ENCODE measurements at places on chromosomes 1 and 21.

- DNase-seq = no peak
These were observed 34.1 kb downstream of the NFIA start for GRCh38 chr1:61116421-61116820.

DNA sequence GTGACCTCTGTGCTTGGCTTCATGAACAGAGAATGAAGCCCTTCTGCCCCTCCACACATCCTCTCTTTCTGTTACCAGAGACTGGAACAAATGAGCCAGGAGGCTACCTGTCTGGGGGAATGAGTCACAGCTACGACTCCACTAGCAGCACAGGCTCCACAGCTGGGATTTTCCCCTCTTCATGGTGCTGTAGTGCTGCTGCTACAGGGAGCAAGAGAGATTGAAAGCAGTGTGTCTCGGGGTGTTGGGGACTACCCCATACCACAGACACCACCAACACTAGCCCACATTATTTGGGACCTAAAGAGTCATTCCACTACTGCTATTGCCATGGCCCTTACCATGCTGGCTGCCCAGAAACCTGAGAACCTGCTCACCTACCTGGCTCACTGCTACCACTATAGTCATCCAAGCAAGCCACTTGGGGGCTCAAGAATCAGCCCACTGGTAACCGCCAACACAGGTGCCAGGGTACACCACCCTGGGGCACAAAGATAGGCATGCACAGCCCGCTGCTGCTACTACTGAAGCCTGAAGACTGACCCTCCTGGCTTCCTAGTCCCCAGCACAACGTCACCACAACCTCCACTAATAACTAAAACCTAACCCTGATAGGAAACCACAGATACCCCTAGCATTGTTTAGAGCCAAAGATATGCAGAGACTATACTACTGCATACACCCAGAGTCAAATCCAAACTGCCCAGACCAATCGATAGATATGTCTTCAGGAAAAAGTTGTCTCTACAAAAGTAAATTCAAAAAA, 17.7 kb downstream of the CD1E start:
- DNase-seq = no peak

DNA sequence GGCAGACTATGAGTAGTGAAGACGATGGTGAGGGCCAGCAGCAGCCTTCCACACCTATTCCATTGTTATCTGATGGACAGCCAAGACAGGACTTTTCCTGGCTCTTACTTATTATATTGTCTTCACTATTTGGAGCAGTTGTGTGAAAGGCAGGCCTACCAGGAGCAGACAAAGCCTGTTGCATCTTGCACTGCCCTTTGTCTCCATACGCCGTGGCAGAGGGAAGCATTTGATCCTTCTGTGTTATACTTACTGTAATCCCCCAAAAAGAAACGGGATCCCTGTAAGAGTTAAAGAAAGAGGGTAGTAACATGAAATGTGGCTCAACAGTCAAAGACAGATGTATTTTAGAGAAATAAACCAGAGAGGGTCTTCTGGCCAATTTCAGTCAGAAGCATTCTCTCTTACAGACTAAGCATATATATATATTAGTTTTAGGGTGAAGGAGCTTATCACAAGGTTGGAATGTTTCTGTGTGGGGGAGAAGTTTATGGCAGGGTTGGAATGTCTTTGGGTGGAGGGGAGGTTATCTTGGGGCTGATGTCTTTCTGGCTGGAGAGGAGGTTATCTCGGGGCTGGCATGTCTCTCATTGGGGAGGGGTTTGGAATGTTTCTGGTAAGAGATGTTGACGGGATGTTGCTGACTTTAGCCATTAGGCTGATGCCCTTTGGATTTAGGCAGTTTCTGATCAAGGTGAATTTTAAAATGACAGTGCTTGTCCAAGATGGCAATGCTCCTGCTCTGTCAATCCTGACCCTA, 23.4 kb upstream of the HSD3B1 start:
- no peak for DNase-seq

GRCh38 chr1:38758820-38759219, 100.8 kb downstream of the RRAGC start:
- peak; percentile 99 for DNase-seq

DNA sequence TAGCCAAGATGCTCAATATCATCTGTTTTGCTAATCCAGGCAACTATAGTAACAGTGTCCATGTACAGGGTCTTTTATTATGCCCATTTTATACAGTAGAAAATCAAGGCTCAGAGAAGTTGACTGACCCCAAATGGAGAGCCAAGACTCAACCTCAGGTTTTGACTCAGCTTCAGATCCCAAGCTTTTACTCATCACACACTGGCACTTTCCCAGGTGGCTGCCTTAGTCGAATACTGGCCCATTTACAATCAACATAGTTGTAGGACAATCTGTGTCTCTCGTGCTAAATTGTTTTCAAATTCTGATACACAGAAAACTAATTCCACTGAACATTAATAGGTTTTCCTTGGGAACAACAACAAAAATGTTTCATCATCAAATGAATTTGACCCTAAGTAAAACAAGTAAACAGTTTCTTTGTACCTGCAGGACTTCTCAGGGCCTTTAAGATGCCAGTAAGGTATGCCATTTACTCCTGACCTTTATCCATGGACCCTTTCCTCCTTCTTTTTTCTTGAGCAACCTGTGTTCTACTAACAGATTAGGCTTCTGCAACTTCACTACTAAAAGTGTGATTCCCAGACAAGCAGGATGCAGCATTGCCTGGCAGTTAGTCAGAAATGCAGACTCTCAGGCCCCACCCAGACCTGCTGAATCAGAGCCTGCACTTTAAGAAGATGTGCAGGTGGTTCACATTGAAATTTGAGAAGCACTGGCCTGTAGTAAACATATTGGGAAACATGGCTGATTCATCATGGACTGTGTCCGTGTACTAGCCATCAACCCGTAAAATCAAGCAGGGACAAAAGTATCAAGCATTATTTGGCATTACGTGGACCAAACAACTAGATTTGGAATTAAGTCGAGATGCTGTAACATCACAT, 128.8 kb downstream of the RRAGC start:
- no peak for DNase-seq

DNA sequence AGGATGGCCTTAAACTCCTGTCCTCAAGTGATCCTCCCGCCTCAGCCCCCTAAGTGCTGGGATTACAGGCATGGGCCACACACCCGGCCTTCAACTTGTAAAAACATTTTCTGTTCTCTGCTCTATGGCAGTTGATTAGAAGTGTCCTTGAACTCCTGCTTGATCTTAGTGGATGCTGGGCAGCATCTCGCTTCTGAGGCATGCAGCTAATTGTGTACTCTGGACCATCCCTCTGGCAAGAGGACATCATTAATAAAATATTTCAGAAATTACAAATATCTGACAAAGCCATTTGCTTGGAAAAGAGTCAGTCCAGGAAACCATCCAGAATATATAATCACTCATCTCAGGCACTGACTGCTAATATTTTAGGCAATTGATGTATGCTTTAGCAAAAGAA, 8.1 kb downstream of the NGF start:
- no peak for DNase-seq

DNA sequence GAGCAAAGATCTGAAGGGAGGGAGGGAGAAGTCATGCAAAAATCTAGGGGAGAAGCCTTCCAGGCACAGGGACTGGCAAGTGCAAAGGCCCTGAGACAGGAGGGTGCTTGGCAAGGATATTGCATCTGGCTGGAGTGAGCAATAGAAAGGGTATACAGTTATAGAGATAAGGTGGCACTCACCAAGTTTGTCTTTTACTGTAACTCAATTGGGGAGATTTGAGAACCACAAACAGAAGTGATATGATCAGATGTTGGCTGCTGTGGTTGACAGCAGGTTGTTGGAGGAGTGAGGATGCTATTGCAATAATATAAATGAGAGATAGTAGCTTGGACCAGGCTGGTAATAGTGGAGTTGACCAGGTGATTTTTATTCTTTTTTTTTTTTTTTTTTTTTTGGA, 25.6 kb downstream of the MCOLN3 start:
- no peak for DNase-seq
